ENCODE measurements at places on chromosomes 2 and 18. TPM values are rescaled to one million over a fixed set of nuclear protein-coding genes. Genes with fewer than 3 reads are reported as not detected.

DNA sequence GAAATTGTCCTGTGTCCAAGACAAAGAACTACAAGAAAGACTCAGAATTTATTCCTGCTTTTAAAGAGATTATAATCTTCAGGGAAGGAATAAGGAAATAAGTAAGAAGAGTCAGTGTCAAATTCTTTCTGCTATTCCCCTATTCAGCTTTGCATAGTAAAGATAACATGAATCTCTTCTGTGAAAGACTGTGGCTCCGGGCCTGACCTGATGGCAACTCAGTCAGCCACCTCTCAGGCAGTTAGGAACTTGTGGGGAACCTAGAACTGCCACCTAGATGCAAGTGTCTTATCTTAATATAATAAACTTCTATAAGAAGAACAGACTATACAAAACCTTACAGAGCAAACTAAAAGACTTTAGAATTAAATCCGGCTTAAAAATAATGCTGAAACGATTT lies 382.0 kb downstream of the RAD51AP2 start:
- DNase-seq = no peak

DNA sequence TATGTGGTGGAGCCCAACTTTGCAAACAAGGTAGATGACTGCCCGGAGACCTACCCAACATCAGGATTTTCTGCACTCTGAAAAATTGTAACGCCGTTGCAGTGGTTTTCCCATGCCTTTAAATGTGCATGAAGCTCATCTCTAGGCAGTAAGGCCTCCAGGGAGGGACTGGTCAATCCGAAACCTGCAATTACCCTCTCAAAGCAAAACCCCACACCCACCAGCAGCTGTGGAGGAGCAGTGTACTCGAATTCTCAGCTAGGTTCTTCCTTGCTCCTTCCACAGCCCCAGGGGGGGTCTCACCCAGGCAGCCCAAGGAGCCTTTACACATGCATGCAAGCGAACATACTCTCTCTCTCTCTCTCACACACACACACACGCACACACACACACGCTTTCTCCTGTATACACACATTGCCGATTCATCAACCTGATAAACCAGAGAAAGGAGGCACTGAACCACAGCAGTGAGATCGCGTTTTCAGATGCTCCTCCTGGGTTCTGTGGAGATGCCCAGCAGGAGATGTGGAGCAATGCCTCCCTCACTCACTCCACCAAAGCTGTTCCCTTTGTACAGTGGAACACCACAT lies 109.2 kb downstream of the VIT start:
- no peak for DNase-seq

The PLCD4 gene
- 8.8 TPM for polyA plus RNA-seq

The ANTXR1 gene
- 85.4 TPM for polyA plus RNA-seq
